Kasumi-1 (cell line): ENCODE measurements at places on chromosomes 6 and 20.

GRCh38 chr6:124066946-124067552 lies 263.4 kb downstream of the NKAIN2 start:
- no peak for DNase-seq

DNA sequence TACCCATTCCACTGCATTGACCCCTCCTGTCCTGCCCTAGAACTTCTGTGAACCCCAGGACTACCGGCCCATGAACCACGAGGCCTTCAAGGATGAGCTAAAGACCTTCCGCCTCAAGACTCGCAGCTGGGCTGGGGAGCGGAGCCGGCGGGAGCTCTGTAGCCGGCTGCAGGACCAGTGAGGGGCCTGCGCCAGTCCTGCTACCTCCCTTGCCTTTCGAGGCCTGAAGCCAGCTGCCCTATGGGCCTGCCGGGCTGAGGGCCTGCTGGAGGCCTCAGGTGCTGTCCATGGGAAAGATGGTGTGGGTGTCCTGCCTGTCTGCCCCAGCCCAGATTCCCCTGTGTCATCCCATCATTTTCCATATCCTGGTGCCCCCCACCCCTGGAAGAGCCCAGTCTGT lies 8.7 kb downstream of the CDC25B start:
- DNase-seq: no peak

- no peak for DNase-seq
These were observed 67.1 kb downstream of the GFOD1 start for GRCh38 chr6:13420269-13420668.

DNA sequence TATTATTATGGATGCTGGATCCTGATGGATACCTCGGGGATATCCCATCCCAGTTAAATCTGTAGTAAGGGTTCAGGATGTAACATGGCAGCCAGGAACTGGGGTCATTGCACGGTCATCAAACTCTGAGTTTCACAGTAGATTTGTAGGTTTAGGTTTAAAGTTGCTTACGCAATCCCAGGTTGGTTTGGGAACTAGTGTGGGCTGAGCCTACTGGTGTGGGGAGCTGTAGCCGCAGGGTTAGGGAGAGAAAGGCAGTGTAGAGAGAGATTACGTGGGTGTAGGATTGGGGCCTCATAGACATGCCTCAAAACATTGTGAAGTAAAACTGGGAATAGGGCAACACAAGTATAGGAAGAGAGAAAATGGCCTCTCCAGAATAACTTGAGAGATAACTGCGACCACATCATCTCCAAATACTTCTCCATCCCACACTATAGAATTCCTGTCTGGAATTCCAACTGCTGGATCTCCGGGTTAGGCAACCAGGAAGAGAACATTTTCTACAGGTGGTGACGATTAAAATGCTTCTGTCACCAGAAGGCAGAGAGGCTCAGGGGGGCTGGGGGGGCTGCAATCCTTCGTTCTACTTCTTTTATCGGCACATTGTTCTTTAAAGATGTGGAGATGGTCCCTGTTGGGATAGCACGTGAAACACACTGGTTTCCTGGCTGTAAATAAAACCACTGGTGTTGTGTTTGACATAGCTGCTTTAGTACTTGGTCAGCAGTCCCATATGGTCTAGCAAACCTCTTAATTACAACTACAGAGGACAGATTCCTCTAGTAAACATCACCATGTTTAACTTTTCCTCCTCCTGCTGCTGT lies 44.9 kb upstream of the TMEM170B start:
- no peak for DNase-seq

DNA sequence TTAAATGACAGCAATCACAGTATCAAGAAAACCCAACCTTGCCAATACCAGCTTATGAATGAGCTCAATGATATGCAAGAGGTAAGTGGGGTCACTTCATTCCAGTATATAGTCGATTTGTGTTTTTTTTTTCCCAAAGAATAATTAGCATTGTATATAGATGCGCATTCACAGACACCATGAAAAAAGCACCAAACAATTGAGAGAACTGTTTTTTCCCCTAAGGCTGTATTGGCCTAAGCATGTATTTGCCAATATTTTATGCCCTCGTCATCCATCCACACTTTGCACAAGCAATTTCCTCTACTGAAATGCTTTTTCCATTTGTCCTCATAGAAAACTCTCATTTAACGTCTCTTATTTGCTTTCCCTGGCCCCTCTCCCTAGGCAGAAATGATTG lies 213.7 kb downstream of the SAMD5 start:
- DNase-seq: no peak

DNA sequence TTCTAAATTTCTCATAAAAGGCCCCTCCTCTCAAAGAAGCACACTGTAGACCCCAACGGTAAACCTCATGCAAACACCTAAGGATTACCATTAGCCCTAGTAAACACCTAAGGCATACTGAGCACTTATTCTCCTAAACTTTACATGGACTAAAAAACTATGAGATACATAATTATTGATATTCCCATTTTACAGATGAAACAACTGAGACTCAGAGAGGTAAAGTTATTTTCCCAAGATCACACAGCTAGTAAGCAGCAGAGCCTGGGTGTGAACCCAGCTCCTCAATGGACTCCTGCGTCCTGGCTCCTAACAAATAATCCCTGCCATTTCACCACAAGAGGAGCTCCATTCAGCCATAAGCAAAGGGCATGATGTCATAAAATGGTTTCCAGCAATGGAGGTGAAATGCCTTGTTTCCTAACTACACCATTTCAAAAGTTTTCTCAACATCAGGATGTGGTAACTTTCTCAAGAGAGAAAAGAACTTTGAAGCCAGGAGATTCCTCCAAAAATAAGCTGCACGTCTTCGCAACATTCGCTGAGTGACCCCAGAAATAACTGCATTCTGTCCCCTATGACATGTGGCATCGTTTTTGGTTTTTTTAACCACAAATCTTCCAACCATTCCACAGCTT lies 4.1 kb downstream of the ATP9A start:
- no peak for DNase-seq

DNA sequence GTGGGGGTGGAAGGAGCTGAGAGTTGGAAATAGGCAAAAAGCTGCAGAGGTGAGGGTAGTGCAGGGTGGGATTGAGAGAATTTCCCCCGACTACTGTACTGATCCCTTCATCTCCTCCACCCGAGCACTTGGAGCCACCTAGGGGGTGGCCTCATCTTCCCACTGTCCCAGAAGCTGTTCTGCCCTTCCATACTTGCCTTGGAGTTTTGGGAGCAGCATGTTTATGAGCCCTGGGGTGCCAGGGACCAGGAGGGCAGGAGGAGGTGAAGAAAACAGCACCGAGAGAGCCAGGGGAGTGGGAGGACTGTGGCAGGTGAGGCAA lies 34.0 kb upstream of the HLA-A start:
- DNase-seq: no peak

GRCh38 chr20:21159658-21160380 lies 33.9 kb downstream of the KIZ start:
- no peak for DNase-seq

DNA sequence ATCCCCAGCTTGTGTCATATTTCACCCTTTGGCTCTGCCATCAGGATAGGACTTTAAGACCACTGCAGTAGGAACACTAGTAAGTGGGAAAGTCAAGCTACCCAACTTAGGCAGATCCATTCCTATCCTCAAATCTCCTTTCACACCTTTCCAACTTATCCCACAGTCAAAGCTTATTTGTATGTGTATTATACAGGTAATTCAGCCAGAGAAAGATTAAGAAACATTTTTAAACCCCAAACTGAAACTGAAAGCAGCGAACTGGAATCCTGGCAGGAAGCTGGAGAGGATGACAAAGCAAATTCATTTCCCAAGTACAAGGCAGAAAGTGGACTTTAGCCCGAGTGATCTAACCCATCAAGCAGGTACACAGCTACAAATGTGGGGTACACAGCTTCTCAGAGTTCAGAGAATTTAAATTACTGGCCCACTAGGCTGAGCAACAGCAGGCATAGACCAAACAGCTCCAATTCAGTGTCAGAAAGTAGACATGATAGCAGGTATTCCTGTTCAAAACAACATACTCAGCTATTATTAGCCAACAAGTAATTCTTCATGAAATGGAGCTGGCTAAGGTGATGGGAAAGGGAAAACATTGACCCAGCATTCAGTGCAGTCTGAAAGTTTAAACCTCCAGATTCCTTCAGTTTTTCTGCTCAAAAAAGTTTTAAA lies 39.1 kb downstream of the ILRUN start:
- peak; percentile 35 for DNase-seq

- DNase-seq: no peak
These were observed 50.3 kb downstream of the ADTRP start for GRCh38 chr6:11727998-11728961.

GRCh38 chr20:12925210-12925755 lies 83.5 kb upstream of the SPTLC3 start:
- peak; percentile 89 for DNase-seq

- no peak for DNase-seq
These were observed 184.3 kb downstream of the SOX4 start for GRCh38 chr6:21777846-21778245.

- DNase-seq: no peak
These were observed 511.8 kb upstream of the ZNF337 start for GRCh38 chr20:26208296-26209091.

DNA sequence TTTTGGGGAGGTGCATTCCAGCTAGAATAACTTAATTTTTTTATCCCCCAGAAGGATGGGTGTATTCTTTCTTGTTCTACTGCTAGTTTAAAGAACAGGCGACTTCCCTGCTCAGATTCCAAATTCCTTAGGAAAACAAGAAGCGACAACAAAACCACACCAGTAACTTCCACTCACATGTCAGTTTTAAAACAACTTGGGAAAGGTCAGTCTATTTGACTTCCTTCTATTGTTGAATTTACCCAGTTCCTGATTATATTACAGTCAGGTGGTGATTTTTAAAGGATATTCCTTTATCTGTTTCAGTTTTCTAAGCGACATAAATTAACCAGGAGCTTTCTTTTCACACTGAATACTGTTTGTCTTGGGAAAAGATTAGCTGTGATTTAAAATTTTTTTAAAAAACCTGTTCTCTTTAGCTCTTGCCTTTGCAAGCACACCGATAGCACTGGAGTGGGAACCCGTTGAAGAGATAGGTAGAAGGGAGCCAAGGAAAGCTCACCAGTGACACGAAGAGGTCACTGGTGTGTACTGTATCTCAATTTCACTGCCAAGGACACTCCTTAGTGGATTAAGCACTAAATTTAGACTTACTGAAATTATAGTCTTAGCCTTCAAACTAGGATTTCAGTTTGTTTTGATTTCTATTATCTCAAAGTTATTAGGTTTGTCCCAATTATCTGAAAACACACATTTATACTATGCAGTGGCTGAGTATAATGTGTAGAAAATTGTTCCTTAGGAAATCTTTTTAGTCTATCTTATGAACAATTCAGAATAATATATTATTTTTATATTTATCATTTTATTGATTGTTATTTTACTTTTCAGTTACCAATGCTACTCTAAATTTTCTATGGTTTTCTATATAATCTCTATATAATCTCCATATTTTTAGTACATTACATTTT lies 22.3 kb downstream of the MARCKS start:
- peak; percentile 62 for DNase-seq

DNA sequence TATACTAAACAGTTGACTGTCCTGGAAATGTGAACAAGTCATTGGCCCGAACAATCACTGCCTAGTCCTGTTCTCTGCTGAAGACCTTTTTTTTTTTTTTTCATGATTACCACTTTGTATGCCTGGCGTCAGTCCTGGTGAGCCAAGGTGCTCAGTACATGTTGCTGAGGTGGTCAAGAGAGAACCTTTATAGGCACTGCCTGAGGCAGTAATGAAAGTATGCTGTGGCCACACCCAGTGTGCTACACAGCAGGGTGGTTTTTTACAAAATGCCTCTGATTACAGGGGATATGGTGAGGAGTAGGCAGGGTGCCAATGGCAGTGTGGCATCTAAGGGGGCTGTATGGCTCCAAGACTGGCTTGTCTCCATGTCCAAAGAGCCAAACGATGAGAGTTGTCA lies 135.1 kb upstream of the ENPP5 start:
- DNase-seq: no peak

DNA sequence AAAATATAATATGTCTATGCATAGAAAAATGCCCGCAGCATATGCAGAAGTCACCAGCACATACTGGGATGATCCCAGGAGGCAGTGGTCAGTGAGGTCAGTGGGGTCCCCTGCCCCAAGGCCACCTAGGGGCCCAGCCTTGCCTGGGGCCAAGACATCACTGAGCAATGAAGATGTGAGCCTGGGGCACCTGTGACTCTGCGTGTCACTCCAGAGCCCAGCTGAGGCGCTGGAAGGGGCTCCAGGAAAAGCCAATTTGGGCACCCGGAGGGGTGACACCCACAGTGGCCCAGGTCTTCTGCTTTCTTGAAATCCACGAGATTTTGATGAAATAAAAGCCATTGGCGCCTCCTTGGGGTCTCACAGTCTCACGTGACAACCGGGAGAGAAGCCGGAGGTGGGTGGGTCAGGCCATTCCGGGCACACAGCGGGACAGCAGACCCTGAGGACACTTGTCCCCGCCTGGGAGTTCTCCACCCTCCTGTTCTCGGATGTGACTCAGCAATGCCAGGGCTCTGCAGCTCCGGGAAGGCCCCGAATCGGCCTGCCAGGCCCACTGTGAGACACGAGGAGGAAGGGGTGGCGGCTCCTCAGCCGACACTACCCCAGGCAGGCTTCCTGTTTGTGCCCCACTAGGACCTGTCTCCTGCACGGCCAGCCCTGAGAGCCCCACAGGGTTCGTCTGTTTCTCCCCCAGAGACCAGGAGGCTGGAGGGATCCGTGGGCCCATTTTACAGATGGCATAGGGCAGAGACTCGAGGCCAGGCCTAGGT lies 24.4 kb upstream of the SLCO4A1 start:
- peak; percentile 87 for DNase-seq

DNA sequence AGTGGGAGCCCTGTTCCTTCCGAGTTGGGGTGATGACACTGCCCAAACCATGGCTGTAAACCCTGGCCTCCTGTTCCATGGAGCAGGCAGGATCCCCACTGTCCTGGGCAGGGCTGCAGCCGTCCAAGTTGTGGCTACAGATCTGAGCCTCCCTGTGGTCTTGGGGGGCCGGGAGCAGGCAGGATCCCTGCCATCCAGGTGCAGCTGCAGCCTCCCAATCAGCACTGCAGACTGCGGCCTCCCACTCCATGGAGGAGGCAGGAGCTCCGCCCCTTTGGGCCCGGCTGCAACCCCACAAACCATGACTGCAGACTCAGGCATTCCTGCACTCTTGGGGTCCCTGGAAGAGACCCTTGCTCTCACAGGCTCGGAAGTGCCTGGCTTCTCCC lies 872.1 kb upstream of the GJE1 start:
- DNase-seq: no peak

- DNase-seq: peak; percentile 7
These were observed 14.1 kb downstream of the CDYL start for GRCh38 chr6:4790158-4790899.

GRCh38 chr6:84172574-84172973 lies 54.9 kb downstream of the CEP162 start:
- DNase-seq: no peak

DNA sequence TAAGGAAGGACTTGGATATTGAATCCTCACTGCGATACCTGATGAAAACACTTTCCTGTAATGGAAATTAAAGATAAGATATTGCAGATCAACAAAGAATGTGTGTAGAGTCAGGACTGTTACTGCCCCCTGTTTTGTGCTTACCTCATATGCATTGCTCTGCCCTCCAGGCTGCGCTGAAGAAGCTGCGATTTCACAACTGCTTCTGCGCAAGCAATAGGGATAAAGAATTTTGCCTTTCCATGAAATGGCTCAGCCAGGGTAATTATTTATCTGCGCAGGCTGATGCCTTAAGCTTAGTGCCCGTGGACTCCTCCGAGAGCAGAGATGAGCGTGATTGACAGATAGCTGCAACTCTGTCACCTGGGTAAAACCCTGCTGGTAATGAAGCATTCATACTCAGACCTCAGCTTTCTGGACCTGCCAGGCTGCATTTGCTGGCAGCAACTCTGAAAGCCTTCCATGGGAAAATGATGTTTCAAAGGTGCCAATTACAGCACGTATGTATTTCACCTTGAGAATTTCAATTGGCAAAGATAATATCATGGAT lies 370.6 kb downstream of the SAMD5 start:
- DNase-seq: no peak

GRCh38 chr6:169974663-169975062 lies 223.2 kb downstream of the ERMARD start:
- no peak for DNase-seq
